IMR-90 (cell line): ENCODE measurements at places on chromosomes 6 and 20. TPM values are rescaled to one million over a fixed set of nuclear protein-coding genes. Genes with fewer than 3 reads are reported as not detected.

TFAP2D gene
- total RNA-seq: not detected in 2 replicates

GRCh38 chr20:44460795-44461141, 14.9 kb upstream of the TTPAL start:
- H3K4me3 ChIP-seq: no peak overlapping the region
- no peaks in the 10 kb centered on the region for H3K4me1 ChIP-seq
- no peaks in the 10 kb centered on the region for H3K36me3 ChIP-seq

DNA sequence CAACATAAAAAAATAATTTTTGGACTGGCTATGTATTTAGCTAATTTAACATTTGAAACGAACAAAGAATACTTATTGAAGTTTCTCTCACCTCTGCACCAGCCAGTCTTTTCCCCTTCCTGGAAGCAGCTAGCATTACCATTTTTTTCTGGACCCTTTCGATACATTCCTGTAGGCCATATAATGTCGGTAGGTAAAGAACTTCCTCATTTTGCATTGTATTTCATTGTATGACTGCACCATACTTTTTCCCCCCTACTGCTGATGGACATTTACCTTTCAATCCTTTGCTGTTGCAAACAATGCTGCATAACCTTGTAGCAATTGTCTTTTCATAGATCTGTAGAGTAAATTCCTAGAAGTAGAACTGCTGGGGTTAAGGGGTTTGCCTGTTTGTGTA, 17.6 kb downstream of the CBFA2T2 start:
- no peak for DNase-seq
- no peaks in the 10 kb centered on the region for H3K4me1 ChIP-seq
- no peak overlapping the region for H3K4me3 ChIP-seq
- H3K36me3 ChIP-seq: 0 out of 2 replicates have a peak, but pooled peaks cover 1% of the 10 kb centered on the region
- H3K27me3 ChIP-seq: no peaks in the 10 kb centered on the region
- no peak overlapping the region for H3K27ac ChIP-seq

GRCh38 chr6:49570474-49571079, 20.1 kb downstream of the C6orf141 start:
- DNase-seq: peak; percentile 1
- no peak overlapping the region for H3K27ac ChIP-seq
- no peaks in the 10 kb centered on the region for H3K4me1 ChIP-seq
- H3K4me3 ChIP-seq: no peak overlapping the region
- H3K36me3 ChIP-seq: no peaks in the 10 kb centered on the region
- no peaks in the 10 kb centered on the region for H3K27me3 ChIP-seq
